ENCODE measurements at places on chromosomes 5 and 9.

DNA sequence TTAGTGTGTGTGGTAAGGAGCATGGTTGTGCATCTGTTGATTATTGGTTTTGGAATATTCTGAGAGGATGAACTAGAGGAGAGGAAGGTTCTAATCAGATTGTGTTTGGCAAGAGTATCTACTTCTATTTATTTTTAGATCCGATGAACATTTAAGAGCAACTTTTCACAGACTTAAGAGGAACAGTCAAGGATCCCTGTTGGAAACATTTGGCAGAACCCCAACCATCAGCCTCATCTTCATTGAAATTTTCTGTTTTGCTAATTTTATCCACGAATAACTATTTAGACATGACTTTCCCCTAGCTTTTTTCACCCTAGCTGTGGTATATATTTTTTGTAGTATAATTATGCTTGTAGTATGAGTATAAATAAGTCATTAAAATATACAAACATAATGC lies 868.5 kb downstream of the MAT2B start:
- DNase-seq = no peak

GRCh38 chr5:124957063-124957462 lies 210.6 kb upstream of the ZNF608 start:
- no peak for DNase-seq

GRCh38 chr5:34684281-34684979 lies 28.3 kb downstream of the RAI14 start:
- no peak for DNase-seq

DNA sequence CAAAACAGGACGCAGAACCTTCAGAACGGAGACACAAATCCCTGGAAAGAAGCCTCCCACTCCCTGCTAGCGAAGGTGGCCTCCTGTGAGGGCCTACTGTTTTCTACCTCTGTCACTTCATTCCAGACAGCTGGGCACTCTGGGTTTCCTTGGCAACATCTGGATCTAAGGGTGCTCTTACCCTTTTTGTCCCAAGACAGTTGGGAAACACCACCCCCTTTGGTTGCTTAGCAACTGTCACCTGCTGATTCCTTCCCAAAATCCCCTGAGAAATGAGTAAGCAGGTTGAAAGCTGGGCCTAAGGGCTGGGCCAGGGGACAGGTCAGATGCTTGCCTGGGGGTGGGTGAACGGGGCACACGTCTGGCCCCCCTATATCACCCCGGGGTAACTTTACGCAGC lies 29.4 kb downstream of the NANS start:
- DNase-seq = no peak

DNA sequence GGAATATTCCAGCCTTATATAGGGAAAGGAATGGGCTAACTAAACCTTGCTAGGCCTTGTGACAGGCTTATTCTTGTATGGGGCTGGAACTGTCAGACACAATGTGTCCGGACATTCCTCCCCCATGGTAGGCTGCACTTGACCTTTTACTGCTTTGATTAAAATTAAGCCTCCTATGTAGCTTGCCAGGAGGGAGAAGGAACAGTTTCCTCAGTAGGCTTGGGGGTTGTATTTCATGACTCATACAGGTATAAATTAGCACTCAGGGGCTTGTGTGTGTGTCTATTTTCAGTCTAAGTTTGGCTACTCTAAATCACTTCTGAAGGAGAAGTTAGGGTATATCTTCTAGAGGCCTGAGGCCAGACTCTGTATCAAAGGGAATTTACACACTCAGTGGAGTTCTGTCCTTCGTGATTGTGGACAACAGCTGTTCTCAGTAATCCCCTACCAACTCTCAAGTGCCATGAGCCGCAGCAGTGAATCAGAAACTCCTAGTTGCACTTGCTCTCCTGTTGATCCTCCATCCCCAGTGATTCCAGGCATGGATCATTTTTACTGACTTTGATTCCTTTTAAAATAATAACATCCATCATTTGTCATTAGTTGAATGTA lies 16.4 kb downstream of the ADAMTS16 start:
- no peak for DNase-seq

DNA sequence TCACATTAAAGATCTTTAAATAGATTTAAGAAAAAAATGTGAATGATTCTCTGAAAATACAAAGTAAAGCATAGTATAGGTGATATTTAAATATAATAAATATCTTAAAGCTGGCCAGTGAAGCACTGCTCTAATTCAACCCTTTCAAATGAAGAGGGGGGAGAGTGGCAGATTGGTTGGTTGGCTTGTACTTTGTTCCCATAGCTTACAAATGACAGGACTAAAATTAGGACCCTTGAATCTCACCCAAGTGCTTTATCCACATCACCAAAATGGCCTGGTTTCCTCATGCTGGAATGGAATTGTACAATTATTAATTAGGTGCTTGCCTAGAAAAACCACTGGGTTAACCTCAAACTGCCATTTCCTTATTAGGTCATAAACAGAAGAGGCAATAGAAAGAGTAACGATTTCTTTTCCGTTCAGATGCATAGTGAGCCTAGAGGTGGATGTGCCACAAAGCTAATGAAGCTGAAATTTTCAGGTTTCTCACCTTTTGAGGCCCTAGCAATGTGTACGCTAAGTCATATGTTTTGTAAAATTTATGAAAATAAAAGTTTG lies 354.5 kb upstream of the CDH6 start:
- no peak for DNase-seq

- DNase-seq = no peak
Observed at GRCh38 chr5:180690562-180690961, 41.2 kb upstream of the FLT4 start.

GRCh38 chr5:167652690-167653089 lies 638.8 kb upstream of the WWC1 start:
- DNase-seq = no peak

- DNase-seq = no peak
Observed at GRCh38 chr5:129499208-129499852, 39.2 kb downstream of the ADAMTS19 start.

- DNase-seq = no peak
Observed at GRCh38 chr5:116564756-116565490, 9.7 kb downstream of the SEMA6A start.
